GF-D8 (cell line): ENCODE measurements at places on chromosomes 2 and 18.

DNA sequence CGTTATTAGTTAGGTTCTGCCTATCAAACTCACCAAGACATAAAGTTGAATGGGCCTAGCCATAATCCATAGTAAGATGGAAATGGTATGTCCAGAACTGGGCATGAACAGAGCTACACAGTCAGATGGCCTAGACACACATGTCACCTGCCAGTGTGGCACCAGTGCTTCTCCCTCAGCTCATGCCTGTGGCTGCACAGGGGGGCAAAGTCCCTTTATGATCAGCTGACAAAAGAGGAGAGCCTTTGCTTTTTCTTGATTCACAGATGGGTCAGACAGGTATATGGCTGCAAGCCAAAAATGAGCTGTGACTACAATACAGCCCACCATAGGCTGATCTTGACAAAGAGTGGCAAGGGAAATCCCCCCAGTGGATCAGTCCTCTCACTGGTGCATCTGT lies 28.3 kb upstream of the STARD7 start:
- no peak for DNase-seq

GRCh38 chr2:8303322-8303832 lies 378.5 kb upstream of the ID2 start:
- DNase-seq: peak; percentile 78

- no peak for DNase-seq
Measured at GRCh38 chr2:120401275-120402066, 55.5 kb downstream of the INHBB start.

DNA sequence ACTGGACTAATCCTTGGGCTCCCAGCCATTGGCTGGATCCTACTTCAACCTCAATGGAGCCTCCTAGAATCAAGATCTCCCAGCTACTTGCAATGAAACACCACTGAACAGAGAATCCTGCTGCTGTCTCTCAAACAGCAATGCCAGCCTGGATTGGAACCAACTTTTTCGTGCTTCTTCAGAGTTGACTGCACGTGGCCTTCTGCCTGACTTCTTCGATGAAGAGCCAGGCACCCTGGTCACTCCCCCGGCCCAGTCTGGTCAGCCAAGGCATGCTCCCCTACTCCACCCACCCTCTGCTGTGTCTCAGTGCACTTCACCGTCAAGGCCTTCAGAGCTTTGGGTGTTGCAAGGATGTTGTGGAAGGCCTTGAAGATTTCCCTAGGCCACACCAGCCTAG lies 148.7 kb downstream of the CLIP4 start:
- no peak for DNase-seq

- no peak for DNase-seq
Measured at GRCh38 chr2:224042191-224042696, 3.2 kb upstream of the SERPINE2 start.

DNA sequence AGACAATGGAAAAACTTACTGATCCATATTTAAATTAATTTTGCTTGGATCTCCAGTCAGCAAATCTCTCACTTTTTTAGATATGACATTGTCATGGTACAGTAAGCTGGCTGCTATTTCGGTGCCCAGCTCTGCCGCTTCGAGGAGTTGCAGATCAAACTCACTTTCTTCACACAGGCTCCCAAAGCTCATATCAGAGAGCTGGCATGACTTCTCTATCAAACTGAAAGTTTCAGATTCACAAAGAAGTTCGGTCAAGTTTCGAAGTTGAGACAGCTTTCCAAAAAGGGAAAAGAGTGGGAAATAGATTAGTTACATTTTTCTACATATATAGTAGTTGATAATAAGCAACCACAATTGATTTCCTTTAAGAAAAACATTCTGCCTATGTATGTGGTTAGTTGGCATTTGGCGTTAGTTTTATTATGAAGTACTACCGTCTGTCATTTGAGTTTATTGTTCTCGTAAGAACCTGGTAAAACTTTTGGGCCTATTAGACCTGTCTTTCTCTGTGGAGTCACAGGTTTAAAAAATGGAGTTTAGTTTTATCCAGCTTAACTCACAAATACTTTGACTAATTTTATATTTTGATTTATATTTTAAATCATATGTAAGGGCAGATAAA lies 118.8 kb downstream of the ABCA12 start:
- DNase-seq: no peak

GRCh38 chr2:226559536-226559935 lies 240.1 kb downstream of the IRS1 start:
- DNase-seq: no peak

GRCh38 chr2:11745613-11746375 lies 638 bp upstream of the LPIN1 start:
- no peak for DNase-seq

- DNase-seq: no peak
Measured at GRCh38 chr2:26526105-26526504, 48.2 kb upstream of the OTOF start.

DNA sequence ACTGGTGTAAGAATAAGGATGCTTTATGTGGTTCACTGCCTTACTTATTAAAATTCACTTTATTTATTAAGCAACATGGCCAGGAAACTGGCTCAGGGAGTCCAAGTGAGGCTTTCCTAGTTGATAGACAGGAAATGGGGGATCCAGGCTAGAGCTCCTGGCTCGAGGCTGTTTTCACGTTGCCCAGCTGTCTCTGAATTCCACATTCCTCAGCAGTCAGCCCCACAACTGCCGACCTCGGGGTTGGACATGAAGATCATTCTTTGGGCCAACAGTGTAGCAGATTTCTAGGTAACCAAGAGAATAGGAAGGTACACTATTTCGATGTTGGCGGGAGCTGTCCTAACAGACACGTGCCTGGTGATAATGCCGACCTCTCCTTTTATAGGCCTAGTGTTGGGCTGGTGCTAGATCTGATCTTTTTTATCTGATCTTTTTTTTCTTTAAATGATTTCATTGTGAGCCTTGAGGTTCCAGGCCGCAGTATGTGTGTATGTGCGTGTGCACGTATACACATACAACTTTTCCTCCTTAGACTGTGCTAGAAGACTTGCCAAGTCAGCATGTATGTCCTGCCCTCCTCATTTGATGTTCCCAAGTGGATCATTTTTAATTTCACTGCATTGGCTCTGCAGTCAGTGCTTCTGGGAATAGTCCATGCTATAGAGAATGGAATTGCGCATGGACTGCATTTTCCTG lies 103.5 kb downstream of the CABLES1 start:
- DNase-seq: no peak

DNA sequence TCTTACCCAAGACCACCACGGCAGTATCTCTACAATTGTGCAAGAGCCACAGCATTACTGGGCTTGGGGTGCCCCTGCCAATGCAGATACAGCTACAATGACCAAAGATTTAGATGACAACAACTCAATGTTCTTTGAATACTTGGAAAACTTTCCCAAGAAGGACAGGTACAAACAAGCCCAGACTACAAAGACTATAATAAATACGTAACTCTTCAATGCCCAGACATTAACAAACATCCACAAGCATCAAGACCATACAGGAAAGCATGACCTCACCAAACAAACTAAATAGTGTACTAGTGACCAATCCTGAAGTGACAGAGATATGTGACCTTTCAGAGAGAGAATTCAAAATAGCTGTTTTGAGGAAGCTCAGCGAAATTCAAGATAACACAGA lies 62.8 kb downstream of the ICA1L start:
- no peak for DNase-seq

DNA sequence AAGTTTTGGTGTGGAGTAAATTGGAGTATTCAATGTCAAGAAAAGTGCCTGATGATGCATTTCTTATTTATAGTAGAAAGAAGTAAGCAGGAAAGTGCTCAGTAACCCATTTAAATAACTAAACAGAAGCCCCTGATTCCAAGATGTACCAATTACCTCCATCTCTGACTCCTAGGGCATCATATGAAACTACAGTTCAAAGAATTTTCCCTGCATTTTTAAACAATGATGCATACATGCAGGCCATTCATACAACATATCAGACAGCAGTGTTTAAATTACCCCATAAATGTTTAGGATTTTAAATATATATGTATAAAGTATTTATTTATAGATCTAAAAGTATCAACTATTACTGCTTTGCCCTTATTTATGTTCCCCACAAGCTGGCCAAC lies 36.2 kb downstream of the FTCDNL1 start:
- no peak for DNase-seq

GRCh38 chr2:238505892-238506280 lies 79.2 kb downstream of the ASB1 start:
- DNase-seq: no peak

GRCh38 chr2:218341381-218341780 lies 15.3 kb upstream of the CATIP start:
- no peak for DNase-seq

DNA sequence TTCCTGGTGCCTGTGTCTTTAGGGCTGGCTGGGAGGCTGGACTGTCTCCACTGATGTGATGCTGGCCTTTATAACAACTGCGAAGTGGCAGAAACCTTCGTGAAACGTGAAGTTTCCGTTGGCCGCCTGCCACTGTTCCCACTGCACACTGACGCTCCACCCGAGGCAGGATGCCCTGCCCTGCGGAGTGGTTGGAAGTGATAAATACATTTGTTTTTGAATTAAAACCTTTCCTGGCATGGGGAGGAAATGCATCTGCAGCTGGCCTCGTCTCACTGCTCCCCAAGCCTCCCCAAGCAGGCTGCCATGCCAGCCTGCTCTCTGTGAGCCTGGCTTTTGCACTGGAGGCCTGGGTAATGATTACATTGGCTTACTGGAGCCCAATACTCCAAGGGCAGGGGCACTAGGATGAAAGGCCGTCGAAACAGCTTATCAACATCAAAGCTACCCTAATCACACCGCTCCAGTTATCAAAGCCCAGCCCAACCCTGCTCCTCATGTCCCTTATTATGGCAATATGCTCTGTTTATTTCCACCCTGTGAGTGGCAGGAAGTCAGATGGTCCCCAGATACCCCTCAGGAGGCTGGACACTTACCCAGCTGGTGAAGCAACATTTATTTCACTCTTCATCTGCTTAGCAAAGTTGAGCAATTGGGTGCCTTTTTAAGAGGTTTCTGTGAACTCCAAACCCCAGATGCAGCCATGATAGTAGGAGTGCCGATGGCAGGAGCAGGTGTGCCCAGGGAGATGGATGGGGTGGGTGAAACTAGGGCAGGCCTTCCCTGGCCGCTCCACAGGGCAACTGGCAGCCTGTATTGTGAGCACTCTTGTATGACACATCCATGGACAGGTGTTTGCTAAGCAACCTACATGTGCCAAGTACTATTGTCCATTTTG lies 97.4 kb upstream of the ITGA6 start:
- no peak for DNase-seq

- DNase-seq: no peak
Measured at GRCh38 chr2:203225423-203226039, 13.3 kb upstream of the CYP20A1 start.

GRCh38 chr18:8805552-8805951 lies 100.2 kb downstream of the MTCL1 start:
- no peak for DNase-seq

- no peak for DNase-seq
Measured at GRCh38 chr2:1784087-1784486, 39.8 kb upstream of the PXDN start.

- no peak for DNase-seq
Measured at GRCh38 chr2:67733517-67733916, 329.3 kb downstream of the C1D start.

- DNase-seq: no peak
Measured at GRCh38 chr18:78126536-78126935, 853.1 kb upstream of the SALL3 start.

DNA sequence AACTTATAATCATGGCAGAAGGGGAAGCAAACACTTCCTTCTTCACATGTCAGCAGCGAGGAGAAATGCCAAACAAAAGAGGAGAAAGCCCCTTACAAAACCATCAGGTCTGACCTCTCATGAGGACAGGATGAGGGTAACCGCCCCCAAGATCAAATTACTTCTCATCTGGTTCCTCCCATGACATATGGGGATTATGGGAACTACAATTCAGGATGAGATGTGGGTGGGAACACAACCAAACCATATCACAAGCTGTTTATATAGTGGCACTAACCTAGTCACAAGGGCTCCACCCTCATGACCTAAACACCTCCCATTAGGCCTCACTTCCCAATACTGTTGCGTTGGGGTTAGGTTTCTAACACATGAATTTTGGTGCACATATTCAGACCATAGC lies 110.0 kb downstream of the OSBPL6 start:
- DNase-seq: no peak

GRCh38 chr2:52340171-52340570 lies 1308.2 kb upstream of the NRXN1 start:
- no peak for DNase-seq

DNA sequence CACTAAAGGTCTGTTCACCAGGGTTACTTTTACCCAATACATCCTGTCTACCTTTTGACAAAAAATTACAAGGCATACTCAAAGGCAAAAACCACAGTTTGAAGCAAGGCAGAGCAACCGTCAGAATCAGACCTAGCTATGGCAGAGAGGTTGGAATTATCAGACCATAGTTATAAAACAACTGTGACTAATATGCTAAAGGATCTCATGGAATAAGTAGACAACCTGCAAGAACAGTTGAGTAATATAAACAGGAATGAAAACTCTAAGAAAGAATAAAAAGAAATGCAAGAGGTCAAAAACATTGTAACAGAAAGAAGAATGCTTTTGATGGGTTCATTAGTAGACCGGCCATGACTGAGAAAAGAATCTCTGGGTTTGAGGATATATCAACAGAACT lies 318.8 kb upstream of the KCNH7 start:
- no peak for DNase-seq
